ENCODE measurements at places on chromosomes 3 and 15.

- no peak for DNase-seq
Measured at GRCh38 chr3:54032598-54032997, 89.8 kb upstream of the CACNA2D3 start.

DNA sequence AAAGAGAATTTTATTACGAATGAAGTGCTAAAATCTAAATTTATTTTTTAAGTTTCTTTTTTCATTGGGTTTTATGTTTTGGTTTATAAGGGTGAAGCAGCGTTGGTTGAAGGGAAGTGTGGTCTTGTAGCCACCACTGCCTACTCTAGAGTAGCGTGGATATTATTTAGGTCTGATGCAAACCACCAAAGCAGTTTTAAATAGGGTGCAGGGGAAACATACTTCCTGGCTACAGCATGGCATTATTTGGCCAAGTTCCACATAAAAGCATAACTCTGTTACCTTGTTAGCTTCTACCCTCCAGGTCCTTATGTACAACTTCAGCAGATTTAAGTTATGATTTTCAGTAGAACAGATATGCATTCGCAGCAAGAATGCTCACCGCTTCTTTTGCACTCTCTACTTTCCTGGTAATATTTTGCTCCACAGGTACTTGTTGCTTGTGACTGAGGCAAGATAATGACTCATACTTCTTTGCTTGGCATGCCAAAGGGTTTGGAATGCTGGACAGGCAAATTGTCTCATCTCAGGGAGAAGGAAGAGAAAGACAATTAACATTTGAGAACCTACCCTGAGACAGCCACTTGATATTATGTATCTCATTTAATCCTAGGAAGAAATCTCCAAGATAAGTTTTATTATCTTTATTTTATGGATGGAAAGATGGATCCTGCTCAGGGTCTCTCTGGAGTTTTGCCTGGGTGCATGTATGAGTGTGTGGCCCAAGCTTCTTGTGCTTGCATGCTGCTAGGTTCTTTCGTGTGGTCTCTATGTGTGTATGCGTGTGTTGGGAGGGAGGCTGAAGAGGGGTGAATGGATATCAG is 5.4 kb downstream of the TGFBR2 start:
- DNase-seq = no peak

GRCh38 chr15:65418596-65418995 is 4.2 kb downstream of the IGDCC4 start:
- no peak for DNase-seq

DNA sequence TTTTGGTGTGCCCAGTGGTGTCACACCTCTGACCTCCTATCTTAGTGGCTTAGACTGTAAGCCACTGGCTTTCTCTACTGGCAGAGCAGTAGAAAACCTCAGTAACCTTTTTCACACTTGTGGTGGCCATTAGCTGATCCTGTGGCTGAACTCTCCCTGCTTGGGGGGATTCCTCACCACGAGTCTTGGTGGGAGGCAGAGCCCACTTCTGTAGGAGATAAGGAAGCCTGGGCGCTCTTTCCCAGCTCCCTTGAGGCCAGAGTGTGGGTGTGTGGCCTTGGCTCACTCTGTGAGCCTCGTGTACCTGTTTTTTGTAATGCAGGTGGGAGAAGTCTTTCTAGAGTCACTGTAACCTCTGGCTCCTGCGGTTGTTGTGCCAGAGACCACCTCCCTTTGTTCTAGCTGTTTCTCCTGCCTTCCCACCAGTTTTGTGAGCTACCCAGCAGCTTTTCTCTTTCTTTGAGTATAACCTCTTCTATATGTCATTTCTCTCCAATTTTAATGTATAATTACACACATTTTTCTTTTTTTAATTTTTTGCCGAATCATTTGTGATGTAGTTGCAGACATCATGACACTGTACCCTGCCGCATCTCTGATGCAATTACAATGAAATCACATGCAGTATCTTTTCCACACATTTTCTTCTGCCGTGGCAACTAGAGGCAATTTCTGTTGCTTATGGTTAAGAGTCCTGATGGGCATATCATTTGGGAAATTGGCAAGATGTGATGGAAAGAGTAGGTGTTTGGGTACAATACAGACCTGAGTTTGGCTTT is 13.8 kb downstream of the XCR1 start:
- no peak for DNase-seq

- no peak for DNase-seq
Measured at GRCh38 chr3:123310741-123311140, 109.0 kb downstream of the SEC22A start.

DNA sequence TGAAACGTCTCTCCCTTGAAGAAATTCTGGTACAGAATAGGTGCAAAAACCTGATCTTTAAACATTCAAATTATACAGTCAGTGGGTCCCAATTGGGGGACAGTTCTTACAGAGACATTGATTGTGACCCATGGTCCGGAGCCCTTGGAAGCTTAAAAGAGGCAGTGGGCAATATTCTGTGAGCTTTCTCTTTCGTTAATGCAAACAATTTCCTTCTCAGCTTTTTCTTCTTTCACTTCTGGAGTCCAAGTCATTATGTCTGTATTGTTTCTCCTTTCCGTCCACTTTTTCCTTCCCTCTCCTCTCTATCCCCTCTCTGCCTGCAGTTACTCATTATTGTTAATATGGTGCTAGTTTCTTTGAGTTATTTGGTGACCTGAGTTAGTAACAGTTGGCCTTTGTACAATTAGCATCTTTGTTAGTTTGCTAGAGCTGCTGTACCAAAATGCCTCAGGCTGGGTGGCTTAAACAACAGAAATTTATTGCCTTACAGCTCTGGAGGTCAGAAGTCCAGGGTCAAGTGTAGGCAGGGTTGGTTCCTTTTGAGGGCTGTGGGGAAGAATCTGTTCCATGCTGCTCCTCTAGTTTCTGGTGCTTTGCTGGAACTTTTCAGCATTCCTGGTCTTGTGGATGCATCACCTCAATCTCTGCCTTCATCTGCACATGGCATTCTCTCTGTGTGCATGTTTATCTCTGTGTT is 102.6 kb downstream of the GMPS start:
- no peak for DNase-seq

GRCh38 chr3:140843656-140844055 is 98.0 kb upstream of the SLC25A36 start:
- no peak for DNase-seq

GRCh38 chr3:140903196-140903595 is 38.4 kb upstream of the SLC25A36 start:
- DNase-seq = no peak

GRCh38 chr3:2589336-2589969 is 490.8 kb downstream of the CNTN4 start:
- no peak for DNase-seq

DNA sequence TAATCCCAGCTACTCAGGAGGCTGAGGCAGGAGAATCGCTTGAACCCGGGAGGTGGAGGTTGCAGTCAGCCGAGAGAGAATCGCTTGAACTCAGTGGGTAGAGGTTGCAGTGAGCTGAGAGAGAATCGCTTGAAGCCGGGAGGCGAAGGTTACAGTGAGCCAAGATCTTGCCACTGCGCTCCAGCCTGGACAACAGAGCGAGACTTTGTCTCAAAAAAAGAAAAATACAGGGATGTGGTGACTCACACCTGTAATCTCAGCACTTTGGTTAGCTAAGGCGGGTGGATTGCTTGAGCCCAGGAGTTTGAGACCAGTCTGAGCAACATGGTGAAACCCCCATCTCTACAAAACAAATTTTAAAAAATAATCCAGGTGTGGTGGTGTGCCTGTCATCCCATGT is 26.8 kb downstream of the UBE2E1 start:
- DNase-seq = no peak

GRCh38 chr3:57029924-57030323 is 30.5 kb upstream of the SPATA12 start:
- DNase-seq = no peak

DNA sequence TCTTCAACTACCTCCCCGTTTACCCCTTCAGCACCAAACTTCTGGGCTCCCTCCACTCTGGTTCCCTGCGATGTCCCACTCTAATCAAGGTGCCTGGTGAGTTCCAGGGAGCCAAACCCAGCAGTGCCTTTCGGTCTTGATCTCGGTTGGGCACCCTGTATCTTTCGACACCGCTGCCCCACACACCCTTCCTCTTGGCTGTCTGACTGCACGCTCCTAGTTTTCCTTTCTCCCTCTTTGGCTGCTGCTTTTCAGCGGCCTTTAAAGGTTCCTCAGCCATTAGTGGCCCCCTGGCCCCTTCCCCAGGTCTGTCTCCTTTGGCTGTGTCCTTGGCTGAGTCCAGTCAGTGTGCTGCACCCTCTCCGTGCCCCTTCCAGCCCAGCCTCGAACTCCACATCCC is 784 bp downstream of the TTLL3 start:
- no peak for DNase-seq

GRCh38 chr3:117016378-117016777 is 306.8 kb downstream of the TUSC7 start:
- DNase-seq = no peak

DNA sequence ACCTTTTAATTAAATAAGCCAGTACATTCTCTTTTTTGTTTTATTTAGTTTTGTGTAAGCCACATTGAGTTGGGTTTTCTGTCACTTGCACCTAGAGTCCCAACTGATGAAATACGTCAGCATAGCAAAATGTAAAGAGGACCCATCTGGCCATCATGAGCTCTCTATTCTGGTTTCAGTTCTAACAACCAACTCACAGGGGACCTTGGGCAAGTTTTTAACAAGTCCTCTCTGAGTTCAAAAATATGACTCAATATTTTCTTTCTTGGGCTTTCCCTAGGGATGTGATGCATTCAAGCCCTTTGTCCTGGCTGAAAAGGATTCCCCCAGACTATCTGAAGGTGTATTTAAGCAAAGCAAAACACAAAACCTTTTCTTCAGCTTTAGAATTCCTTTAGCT is 32.9 kb downstream of the PLCH1 start:
- DNase-seq = no peak

- DNase-seq = no peak
Measured at GRCh38 chr15:100692671-100693070, 90.3 kb downstream of the ASB7 start.

- no peak for DNase-seq
Measured at GRCh38 chr15:56582785-56583184, 117.8 kb upstream of the MNS1 start.

DNA sequence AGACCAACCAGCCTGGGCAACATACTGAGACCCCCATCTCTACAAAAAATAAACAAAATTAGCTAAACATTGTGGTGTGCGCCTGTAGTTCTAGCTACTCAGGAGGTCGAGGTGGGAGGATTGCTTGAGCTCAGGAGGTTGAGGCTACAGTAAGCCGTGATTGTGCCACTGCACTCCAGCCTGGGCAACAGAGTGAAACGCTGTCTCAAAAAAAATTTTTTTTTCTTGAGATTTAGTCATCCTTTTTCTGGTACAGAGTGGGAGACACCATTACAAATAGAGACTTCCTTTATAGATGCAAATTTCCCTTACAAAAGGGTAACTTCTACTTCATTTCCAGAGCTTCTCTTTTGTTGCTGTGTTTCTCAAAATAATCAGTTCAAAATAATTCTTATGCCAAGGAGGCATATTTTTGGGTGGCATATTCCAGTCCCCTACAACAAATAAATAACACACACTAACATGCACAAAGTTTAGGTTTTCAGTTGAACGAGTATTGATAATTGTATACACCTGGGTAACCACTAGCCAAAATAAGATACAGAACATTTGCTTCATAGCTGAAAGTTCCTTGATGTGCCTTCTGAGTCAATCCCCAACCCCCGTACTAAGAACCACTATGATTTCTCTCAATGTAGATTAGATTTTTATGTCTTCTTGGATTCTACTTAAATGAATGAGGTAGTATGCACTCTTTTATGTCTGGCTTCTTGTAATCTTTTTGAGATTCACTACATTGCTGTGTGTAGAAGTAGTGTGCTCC is 248.9 kb upstream of the PROK2 start:
- no peak for DNase-seq

DNA sequence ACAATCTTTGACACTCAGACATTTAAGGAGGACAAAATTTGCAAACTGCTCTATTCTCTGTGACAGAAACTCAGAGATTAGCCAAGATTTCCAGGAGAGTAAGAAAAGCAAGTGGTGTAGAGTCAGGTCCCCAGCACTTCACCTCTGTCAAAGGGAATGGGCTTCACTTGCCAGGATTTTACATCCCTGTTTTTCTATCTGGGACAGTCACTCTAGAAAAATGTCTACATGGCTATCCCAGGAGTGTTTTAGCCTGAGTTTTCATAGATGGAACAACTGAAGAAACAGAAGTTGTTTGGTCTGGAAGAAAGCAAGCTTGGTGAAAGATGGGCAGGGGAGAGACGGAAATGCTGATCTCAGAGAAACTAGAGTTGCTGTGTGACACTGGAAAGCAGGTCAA is 3.0 kb downstream of the FAM219B start:
- no peak for DNase-seq

GRCh38 chr15:98812716-98813446 is 164.5 kb downstream of the IGF1R start:
- no peak for DNase-seq

DNA sequence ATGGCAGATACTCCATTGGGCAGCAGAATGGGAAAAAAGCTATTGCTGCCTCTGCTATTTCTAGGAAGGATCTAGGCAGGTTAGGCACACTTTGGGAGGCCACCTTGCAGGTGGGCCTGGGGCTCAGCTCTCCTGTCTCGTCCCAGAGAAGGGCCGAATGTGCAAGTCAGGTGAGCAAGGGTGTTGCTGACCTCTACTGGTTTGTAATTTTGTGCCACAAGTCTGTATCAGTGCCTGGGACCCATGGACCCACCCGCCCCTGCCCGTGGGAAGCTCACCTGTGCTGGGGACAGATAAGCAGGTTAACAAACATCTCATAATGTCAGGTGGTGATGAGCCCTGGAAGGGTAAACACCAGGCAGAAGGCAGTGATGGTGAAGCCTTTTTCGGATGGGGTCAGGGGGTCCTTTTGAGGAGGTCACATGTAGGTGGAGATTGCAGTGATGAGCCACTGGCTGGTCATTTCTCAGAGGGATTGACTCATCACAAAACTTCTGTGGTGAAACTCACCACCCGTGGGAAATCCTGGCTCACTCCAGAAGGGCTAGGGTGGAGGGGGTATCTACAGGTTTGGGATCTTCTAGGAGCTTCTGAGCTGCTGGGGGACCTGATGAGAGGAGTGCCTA is 161.3 kb downstream of the KLF13 start:
- no peak for DNase-seq

DNA sequence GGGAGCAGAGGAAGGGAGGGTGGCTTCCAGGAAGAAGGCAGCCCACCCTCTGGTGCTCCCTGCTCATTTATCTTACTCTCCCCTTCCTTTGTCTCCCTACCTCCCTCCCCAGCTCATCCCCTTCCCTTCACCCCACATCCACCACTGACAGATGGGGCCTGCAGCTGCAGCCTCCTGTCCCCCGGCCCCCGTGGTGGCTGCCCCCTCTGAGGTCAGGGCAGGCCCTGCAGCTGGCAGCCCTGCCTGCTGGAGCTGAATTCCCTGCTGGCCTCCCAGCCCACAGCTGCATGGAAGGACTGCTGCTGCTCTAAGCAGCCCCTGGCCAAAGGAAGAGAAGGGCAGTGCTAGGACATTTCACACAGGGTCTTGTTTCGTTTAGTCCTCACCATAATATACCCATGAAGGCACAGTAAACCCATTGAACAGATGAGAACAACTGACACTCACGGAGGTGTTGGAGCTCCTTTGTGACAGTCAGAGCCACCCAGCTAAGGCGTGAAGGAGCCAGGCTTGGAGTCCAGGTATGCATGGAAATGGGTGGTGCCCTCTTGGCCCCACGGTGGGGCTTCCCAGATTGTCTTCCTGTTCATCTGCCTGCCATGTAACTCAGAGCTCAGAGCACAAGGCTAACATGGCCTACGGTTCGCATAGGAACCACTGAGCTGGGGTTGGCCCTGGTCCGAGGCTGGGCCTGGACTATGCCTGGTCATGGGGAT is 121.7 kb upstream of the PRR20G start:
- DNase-seq = no peak

Data from DMS 273 treated with DMSO at 0.1 percent for 48 hours (cell line).